ENCODE measurements at places on chromosomes 6 and 20.

GRCh38 chr6:125587666-125588632 lies 161.5 kb upstream of the HEY2 start:
- no peak for DNase-seq

DNA sequence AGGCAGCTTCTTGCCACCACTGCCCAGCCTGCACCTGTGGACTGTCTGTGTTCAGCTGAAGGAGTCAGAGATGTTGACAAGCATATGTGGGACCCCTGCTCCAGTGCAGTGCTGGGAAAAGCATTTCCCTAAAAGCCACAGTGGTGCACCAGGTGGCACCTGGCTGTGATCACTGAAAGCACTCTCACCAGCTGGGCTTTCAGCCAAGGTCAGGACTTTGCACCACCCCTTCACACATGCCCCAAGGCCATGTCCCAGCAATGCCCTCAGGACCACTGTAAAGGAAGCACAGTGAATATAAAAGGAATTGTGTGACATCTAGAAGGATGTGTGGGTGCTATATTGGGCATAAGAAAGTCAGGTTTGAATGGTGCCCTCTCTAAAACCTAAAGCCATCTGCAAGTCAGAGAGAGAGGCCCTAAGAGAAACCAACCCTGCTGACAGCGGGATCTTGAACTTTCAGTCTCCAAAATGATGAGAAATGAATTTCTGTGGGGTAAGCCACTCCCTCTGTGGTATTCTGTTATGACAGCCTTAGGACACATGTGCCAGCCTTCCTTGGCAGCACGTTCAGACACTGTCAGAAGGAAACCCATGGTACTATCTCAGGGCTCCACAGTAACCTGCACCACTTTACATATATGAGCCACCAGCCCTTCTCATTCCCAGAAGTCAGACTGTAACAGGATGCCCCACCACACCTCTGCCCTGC lies 30.7 kb downstream of the CBLN4 start:
- no peak for DNase-seq

DNA sequence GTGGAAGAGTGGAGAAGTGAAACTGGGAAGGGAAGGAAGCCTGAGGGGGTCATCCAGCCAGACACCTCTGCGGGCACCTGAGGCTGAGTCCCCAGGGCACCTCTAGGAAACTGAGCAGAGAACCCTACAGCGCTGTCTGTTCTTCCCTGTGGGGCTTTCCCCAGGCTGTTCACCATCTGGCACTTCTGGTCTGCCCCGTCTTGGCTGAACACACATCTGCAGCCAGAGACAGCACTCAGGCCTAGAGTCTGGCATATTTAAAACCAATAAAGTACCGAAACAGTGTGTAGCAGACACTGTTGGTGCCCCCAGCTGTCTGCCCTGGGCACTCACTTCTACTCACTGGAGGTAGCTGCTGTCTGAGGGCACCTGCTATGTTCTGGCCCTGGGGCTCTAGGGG lies 9.4 kb upstream of the ARFGEF2 start:
- no peak for DNase-seq

- DNase-seq: no peak
Measured at GRCh38 chr6:31737315-31737990, 1.1 kb upstream of the CLIC1 start.

DNA sequence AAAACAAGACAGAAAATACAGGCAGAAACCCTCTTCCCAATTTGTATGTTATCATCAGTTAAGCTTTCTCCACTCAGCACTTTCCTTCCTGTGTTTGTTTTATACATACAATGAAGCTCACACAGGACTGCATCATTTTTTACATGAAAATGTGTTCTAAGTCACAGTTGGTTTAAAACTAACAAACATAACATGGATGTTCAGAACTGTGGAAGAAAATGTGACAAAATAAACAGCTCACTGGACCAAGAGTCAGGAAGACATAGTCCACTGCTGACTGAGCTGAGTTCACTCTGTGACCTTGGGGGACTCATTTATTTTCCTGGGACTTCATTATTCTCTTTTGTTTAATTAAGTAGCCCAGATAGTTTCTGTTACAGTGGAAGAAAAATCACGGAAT lies 331.5 kb downstream of the SYNE1 start:
- no peak for DNase-seq

- no peak for DNase-seq
Measured at GRCh38 chr20:37354210-37355195, 8.6 kb downstream of the SRC start.

- no peak for DNase-seq
Measured at GRCh38 chr6:158571826-158572652, 12.1 kb downstream of the TMEM181 start.

GRCh38 chr6:122683989-122684651 lies 73.9 kb downstream of the PKIB start:
- DNase-seq: no peak

DNA sequence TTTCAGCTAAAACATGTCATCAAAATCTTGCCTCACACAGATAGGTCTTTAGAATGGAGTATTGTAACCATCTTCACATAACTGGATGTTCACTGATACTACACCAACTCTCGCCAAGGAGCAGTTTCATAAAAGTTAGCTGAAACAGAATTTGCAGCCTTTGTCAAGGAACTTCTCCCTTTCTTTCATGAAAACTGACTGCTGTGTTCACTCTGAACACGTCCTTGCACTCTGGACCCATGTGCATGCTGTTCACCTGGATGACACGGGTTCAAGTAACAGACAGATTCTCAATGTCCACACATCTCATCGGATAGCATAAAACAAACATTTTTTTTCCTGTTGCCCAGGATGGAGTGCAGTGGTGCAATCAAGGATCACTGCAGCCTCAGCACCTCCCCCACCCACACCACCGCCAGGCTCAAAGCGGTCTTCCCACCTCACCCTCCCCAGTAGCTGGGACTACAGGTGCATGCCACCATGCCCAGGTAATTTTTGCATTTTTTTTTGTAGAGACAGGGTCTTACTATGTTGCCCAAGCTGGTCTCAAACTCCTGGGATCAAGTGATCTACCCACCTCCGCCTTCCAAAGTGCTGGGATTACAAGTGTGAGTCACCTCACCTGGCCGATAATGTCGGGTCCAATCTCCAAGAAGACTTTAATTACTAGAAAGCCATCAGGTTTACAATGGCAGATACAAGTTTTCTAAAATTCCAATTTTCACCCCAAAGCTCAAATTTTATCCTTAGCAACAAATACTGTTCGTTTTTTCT lies 9.4 kb downstream of the DIDO1 start:
- no peak for DNase-seq

- no peak for DNase-seq
Measured at GRCh38 chr6:118334634-118335033, 213.5 kb upstream of the PLN start.

DNA sequence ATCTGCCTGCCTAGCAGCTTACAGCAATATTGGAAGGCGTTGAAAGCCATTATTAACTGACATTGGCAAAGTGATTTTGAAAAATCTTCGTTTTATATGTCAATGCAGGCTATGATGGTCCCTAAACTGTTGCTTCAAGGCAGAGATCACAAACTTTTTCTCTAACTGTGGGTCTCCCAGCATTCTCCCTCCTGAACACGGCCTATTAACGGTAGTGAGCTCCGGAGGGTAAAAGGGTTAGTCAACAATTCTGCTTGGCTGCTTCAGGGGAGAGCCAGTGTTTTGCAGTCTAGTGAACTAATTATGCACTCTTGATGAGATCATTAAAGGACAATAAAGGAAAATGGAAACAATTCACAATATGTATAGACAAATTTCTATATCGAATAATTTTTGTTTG lies 261.8 kb upstream of the QKI start:
- no peak for DNase-seq

GRCh38 chr6:151765444-151765886 lies 42.0 kb upstream of the ESR1 start:
- DNase-seq: no peak

DNA sequence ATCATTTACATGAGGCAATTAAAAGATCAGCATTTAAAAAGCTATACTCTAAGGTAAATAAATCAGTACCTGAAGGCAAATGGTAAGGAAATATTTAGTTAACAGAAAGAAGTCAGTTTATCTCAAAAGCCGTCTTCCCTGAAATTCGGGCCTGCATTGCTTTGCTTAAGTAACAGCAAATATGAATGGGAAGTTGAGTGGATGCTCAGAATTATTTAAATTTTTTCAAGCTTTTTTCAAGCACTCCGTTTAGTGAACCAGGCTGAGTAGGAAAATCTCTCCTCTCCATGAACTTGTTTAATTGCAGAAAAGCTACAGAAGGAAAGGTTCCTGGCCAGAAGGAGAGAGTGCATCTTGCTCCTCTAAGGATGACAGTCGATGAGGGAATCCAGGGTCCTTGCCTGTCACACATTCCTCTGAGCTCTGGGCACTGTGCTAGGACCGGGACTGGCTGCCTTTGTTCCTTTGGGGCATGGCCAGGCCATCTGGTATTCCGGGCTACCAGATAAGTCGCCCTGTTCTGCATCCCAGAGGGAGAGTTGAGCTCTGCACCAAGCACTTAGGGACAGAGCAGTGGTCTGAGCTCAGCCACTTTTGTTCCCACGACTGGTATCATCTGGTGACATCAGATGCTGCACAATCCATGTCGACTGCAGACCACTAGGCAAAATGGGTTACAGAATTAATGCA lies 77.6 kb downstream of the RIN2 start:
- no peak for DNase-seq

DNA sequence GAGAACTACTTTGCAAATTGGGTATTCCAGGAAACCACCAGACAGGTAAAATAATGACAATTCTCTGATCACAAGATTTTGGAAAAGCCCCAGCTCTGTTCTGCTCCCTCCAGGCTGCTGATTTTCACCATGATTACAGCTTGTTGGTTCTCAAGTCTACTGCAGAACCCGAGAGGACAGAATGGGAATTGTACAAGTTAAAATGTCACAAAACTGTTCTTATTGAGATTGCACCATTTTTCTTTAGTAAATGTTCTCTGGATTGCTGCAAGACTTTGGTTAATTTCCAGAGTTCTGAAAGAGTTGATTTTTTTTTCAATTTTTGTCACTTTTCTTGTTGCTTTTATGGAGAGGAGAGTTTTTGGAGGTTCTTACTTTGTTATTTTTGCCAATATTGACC lies 27.1 kb upstream of the HLA-DOA start:
- no peak for DNase-seq

DNA sequence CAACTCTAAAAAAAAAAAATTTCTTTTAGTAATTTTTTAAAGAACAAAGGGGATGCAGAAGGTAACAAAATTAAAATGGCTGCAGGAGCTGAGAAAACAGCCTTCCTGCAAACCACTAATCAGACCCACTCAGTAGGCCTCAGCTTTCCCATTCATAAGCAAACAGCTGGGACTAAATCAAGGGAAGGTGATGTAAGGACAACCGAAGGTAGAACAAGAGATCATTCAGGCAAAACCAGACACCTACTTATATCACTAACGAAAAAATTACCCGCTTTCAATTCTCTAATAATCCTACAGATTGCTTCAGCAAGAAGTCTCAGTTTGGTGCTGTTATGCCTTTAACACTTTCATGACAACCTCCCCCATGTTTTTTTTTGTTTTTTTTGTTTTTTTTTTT lies 124.0 kb downstream of the ZMYND8 start:
- no peak for DNase-seq

- DNase-seq: no peak
Measured at GRCh38 chr6:97422171-97422570, 139.2 kb upstream of the MMS22L start.

DNA sequence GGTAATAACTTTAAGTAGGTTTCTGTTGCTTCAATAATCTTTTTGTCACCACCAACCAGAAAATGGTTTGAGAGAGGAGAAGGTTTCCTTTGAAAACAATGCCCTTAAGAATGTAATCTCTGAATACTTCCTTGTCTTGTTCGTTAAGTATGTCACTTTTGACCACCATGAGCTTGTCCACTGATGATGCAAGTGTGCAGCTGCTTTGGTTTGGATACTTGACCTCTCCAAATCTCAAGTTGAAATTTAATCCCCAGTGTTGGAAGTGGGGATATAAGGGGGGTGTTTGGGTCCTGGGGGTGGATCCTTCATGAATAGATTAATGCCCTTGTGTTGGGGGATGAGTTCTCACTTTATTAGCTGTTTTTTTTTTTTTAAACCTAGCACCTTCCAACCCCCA lies 985.4 kb downstream of the EPHA7 start:
- DNase-seq: no peak

DNA sequence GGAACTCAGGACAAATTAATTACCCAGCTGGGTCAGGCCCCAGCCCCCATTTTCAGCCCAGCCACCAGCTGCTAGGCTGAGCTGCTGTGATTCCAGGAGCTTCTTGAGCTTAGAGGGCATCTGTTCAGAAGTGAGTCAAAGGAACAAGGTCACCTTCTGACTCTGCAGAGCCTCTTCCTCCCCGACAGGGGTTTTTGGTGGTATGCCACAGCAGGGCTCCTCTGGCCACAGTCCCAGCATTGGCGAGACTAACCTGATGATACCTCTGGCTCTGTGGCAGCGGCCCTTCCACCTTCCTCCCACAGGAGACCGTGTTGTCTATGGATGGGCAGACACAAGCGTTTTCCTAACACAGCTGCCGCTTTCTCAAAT lies 39.7 kb downstream of the ZC3H12D start:
- DNase-seq: no peak

GRCh38 chr6:67252663-67253062 lies 1382.4 kb upstream of the ADGRB3 start:
- DNase-seq: no peak

DNA sequence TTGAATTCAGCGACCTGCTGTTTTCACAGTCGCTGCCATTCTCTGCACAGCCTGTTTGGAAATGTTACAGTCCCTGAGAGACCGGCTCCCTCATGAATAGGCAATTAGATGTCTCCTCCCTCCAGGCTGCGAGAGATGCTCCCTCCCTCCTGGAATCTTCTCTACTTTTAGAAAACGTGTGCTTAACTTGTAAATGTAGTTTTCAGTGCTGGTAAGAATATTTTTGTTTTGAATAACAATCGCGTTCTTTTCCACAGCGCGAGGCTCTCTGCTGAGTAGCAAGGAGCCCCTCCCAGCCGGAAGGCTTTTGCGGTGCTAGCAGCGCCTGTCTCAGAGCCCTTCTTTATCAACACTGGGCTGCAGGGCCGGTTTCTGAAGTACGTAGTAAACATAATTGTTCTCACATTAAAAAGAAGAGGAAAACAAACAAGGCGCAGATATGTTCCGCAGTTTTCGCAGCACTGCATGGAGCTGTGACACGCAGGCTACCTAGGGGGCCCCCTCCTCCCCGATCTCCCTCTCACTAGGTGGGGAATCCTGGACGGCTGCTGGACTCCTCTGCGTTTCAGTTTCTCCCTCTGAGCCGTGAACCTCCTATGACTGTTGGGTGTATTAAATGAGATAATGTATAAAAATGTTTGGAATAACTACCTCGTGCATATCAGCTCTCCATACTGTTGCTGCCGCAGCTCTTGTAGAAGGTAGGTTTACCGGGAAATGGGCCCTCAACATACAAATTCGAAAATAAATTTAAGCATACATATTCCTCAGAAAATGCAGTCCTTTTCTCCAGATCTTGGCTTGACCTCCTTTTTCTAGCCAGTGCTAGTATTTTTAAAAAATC lies 79.0 kb upstream of the SPACA1 start:
- no peak for DNase-seq

- DNase-seq: no peak
Measured at GRCh38 chr6:90485635-90486277, 101.1 kb downstream of the MAP3K7 start.

- no peak for DNase-seq
Measured at GRCh38 chr6:5457041-5457440, 195.7 kb downstream of the FARS2 start.

GRCh38 chr6:5730585-5731263 lies 276.0 kb downstream of the NRN1 start:
- DNase-seq: no peak

- no peak for DNase-seq
Measured at GRCh38 chr20:56762401-56762800, 133.3 kb downstream of the TFAP2C start.

Data from stimulated activated CD4-positive, alpha-beta T cell treated with anti-CD3 and anti-CD28 coated beads, TNF-alpha, amount 100 ng/mL, for 1 hour (primary cell).